Bronchial smooth muscle cell (primary cell): ENCODE measurements at places on chromosomes 4 and X. TPM values are rescaled to one million over a fixed set of nuclear protein-coding genes. Genes with fewer than 3 reads are reported as not detected.

Gene TRIM75
- not detected in 2 replicates for total RNA-seq

Gene SLC49A3
- total RNA-seq: 5.2 and 6.7 TPM in 2 replicates

Gene MAGIX
- 1.5 and 2.7 TPM in 2 replicates for total RNA-seq

Gene SPANXN4
- total RNA-seq: not detected in 2 replicates

Gene SLC6A14
- total RNA-seq: 0.17 TPM in 1 of 2 replicates, not detected in the other

Gene ZNF595
- total RNA-seq: 8.5 and 9.4 TPM in 2 replicates

Gene KIAA1210
- under 0.01 TPM in 1 of 2 replicates, not detected in the other for total RNA-seq

Gene AREG
- total RNA-seq: 0.16 and 0.26 TPM in 2 replicates

Gene HEPH
- 58.8 and 70.2 TPM in 2 replicates for total RNA-seq

Gene FAM9B
- not detected in 2 replicates for total RNA-seq

Gene FRAS1
- under 0.01 and 0.26 TPM in 2 replicates for total RNA-seq

Gene PAPSS1
- total RNA-seq: 59.4 and 71.7 TPM in 2 replicates

Gene ADGRA3
- total RNA-seq: 18.7 and 28.4 TPM in 2 replicates

Gene SSX3
- not detected in 2 replicates for total RNA-seq

Gene PARM1
- total RNA-seq: 0.09 and 0.16 TPM in 2 replicates

Gene GAGE12E
- total RNA-seq: not detected in 2 replicates

Gene ABCD1
- total RNA-seq: 11.7 and 13.8 TPM in 2 replicates

Gene HMX1
- not detected in 2 replicates for total RNA-seq

Gene POU4F2
- total RNA-seq: not detected in 2 replicates

Gene ARMCX4
- 5.7 and 5.8 TPM in 2 replicates for total RNA-seq

Gene THAP9
- total RNA-seq: 5.0 and 6.4 TPM in 2 replicates

Gene CXCL3
- total RNA-seq: 0.86 and 3.0 TPM in 2 replicates

Gene FBXW7
- 62.9 and 150 TPM in 2 replicates for total RNA-seq

Gene PLCXD1
- 6.2 and 7.9 TPM in 2 replicates for total RNA-seq

Gene SPANXB1
- total RNA-seq: not detected in 2 replicates

Gene P2RY8
- total RNA-seq: not detected in 2 replicates
